ENCODE measurements at places on chromosomes 11 and 22.
A peak's percentile ranks its signal among the peaks of the same experiment; 100 is the strongest.

DNA sequence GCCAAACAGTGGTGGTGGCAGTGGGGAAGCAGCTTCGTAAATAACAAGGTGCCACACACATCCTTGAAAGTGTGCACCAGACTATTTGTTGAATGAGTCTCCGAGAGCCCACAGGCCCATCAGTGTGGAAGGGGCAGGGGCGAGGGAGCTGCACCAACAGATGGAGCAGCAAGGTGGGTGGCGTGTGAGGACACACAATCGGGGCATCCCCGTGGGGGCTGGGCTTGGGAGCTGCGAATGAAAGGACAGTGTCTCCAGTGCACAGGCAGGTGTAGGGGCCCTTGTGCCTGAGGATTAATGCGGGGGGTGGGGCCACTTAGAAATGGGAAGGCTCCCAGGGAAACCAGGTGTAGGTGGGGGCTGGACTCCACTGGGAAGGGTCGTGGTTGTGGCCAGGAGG is 2.8 kb downstream of the NRXN2 start:
- DNase-seq = no peak

- no peak for DNase-seq
Observed at GRCh38 chr22:23530106-23530505, 50.0 kb downstream of the IGLL1 start.

DNA sequence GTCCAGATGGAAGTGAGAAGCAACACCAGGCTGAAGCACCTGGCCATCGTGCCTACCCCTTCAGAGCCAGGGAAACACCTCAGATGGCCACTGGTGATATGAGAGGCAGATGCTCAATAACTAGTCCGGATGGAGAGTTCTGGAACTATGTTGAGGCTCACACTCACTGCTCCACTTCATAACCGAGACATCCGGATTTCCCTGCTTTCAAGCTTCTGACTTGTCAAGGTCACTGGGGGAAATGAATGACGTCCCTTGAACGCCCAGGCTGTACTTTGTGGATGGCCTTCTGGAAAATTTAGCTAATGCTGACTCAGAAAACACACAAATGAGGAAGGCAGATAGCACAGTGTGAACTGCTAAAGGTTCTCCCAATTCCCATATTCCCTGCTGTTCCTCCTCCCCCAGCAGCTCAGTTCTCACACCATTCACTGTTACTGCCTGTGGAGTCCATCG is at the start of gene LYVE1:
LYVE1 (minus strand) TSS at position 180 of the 456 bp plus-strand sequence; CDS start at position 47, 133 bp downstream.
- DNase-seq = peak; percentile 71

GRCh38 chr22:36411589-36412258 is 24.0 kb upstream of the MYH9 start:
- DNase-seq = no peak

DNA sequence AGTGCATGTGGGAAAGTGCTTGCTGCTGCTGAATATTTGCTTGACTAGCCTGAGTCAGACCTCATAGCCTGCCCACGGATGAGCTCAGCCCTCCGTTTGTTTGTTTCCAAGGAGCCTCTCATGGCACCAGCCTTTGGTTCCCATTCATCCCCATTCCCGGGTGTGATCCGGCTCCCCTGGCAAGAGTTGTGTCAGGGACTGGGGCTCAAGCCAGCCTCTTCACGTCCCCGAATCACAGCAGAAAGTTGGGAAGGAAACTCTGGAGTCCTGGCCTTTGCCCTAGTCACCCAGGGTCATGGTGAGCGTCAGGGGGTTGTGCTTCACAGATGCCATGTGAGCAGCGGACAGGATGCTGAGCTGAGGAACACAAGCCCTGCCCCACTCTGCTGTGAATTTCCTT is 13.8 kb downstream of the SEC14L3 start:
- DNase-seq = no peak

DNA sequence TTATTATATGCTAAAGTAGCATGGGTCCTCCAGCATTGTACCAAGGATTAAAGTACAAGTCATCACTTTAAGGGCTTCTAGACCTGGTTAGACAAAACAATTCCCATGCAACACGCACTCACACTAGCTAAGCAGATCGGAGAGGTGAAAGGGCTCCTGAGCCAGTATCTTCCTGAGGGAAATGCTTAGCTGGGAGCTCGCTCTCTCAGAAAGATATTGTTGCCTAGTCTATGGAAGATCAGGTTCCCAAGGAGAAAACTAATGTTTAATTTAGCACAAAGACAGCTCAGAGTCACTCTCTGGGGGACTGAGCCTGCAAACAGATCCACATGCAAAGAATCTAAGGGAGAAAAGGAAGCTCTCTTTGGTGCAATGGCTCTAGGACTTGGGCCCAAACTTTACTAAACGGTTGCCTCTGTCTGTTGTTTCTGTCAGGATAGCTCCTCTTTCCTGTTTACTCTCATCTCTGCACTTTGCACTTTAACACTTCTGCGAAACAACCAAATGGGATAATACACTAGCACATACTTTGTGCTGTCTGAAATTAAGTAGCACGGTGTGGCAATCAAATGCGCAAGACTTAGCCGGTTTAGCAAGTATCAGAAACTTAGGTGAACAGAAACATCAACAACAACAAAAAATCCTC is 10.7 kb downstream of the MAML2 start:
- DNase-seq = no peak
